ENCODE measurements at places on chromosomes 3 and 15.
A peak's percentile ranks its signal among the peaks of the same experiment; 100 is the strongest.

- no peak for DNase-seq
These were observed 233.3 kb downstream of the SNRPN start for GRCh38 chr15:25188051-25188450.

- no peak for DNase-seq
These were observed 306.5 kb upstream of the SLITRK3 start for GRCh38 chr3:165502707-165503106.

DNA sequence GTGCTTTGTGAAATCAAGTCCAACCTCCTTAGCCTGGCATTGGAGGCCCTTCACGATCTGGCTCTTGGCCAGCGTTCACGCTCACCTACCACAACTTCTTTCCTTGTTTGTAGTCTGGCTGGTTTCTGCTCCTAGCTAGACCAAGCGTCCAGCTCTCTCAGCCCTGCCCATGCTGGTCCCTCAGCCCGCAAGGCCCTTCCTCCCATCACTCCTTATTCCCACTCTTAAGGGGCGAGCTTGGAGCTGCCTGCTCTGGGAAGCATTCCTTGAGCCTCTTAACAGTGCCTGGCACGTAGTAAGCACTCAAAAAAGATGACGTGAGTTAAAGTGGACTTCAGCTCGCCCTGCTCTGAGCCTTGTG, 8.7 kb downstream of the SLC6A6 start:
- DNase-seq = peak; percentile 40

- no peak for DNase-seq
These were observed 66.0 kb downstream of the RBMS3 start for GRCh38 chr3:29346828-29347227.

GRCh38 chr15:83734487-83734886, 80.6 kb downstream of the ADAMTSL3 start:
- DNase-seq = no peak

DNA sequence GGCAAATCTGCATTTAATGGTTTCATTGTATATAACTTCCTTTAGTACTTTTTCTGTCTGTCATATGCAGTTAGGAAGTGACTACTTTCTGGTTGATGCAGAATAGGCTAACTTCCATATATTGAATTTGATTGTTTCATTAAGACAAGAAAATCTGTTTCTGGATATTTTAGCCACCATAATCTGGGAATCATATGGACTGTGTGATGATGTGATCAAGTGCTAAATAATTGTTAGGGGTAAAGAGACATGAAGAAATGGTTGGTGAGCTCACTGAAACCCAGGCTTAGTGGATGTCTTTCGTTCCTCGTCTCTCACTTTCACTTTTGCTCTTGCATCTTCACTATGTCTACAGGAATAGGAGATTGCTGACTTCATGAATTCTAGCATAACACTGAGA, 3.5 kb upstream of the MNS1 start:
- DNase-seq = no peak

DNA sequence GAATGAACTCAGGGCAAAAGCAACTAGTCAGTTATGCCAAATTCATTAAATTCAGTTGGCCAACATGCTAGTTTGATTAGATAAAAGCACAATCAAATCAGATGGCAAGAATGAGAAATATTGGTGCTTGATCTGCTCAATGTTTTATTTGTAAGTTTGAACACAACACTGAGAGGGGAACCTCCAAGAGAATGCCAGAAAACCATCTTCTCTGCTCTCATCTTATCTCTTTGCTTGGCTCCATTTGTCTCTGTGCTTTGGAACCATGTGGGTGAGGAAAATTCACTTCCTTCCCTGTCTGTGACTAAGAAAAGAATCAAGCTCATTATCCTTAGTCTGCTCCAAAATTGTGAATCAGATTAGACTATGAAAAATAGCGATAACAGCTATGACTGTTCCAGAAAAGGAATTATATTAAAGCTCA, 43.6 kb upstream of the DCBLD2 start:
- DNase-seq = no peak

- DNase-seq = no peak
These were observed 93.6 kb upstream of the COL8A1 start for GRCh38 chr3:99544786-99545281.

DNA sequence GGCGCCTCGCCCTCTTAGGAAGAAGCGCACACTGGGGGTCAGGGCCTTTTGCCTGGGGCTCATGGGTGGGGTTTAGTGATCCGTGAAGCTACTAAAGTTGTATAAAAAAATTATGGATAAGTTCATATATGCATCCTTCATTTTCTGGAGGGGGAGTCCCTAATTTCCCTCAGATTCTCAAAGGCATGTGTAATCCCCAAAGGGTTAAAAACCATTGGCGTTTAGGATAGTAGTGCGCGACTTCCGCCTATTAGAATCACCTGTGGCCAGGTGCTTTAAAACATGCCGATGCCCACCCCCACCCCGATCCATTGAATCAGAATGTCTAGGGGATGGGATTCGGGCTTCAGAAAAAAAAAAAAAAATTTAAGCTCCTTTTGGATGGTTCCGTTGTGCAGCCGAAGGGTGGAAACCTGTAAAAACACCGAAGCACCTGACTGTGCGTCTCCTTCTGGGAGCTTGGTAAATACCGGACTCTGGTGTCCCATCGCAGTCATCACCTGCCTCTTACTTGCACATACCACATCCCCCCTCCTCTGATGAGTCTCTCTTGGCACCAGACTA, 570 bp downstream of the APH1B start:
- no peak for DNase-seq

DNA sequence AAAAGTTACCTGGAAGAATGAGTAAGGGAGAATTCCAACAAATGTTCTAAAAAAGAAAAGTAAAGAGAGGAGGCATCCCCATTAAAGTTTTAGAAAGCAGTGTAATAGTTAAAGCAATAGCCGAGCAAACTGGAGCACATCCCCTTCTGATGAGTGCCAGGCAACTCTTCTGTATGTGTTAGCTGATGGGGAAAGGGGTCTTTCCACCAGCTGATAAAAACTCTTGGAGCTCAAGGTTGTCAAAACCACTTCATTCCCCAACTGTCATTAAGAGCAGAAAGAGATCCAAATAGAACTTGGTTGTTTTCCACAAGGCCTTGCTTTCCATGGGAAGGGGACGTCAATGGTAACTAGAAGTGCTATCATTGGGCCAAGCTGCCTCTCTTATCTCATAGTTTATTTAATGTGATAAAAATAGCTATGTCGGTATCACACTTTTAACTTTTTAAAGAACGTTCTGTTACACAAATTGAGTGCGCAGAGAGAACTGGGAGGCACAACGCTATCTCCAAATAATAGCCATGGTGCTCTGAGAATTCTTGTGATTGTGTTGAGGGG, 116.9 kb downstream of the POLR2M start:
- no peak for DNase-seq

- no peak for DNase-seq
These were observed 23.2 kb downstream of the CCR9 start for GRCh38 chr3:45909542-45909941.

DNA sequence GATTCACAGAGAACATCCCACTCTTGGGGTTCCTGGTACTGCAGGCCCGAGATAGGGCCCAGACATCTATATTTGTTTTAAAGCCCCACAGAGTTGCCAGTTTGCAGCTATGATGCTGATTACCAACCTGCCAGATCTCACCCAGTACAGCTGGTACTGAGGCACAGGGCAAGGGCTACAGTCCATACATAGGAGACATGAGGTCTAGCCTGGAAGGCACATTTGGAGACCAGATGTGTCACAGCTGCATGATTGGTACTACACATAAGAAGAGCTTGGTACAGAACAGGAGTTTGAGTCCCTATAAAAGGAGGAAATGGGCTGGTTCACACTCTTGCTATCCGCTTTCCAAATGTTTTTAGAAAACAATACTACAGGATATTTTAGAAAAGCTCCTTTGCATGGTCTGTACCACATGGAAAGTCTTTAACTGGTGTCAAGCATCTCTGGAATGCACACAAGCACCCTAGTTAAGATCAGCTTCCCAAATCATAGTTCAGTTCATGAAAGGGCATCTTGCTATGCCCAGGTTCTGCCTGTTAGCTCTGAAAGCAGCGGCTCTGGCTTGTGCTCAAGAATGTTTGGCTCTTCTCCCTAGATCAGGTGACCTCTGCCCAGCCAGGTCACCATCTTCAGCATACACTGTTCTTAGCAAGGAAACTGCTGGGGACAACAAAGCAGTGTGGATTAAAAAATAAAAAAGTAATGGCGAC, 20.6 kb downstream of the MTMR14 start:
- DNase-seq = no peak

GRCh38 chr15:101093958-101094357, 157.9 kb downstream of the CHSY1 start:
- DNase-seq = no peak

DNA sequence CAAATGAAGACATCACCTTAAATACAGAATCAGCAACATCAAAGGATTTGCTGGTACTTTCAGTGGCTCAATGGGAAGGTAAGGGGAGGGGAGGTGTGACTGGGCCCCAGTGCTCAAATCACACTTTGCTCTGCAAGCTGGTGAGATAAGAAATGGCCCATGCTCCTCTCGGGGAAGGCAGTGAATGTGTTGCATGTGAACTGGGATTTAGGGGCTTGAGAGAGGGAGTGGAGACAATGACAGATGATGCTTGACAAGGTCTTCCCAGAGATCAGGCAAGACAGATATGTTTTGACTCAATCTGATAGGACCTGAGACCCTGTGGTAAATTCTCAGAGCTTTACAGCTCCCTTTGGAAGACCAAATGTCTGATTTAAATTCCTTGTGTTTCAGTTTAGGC, 233.0 kb upstream of the PROK2 start:
- no peak for DNase-seq

DNA sequence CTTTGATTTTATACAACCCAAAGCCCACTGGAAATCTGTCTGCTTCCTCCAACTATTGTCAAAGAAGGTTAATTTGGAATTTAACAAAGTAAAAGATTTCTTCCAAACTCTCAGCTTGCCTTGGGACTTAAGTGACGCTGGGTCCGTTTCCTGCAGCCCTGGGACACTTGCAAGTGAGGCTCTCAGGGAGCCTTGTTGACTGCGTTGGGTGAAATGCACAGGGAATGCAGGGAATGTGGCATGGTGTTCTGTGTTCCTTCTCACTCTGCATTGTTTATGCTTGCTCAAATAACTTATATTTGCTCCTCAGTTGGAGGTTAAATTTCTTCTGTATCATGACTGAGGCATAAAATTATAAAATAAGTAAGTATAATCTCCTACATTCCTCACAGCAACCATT, 60.9 kb upstream of the TJP1 start:
- no peak for DNase-seq

All from NCI-H510A (cell line).